ENCODE measurements at places on chromosomes 1 and 21.

GRCh38 chr1:29550119-29550841 is 314.0 kb downstream of the PTPRU start:
- no peak for DNase-seq

- DNase-seq, result peak; percentile 58
Measured at GRCh38 chr1:15918962-15919715, 56.8 kb downstream of the ZBTB17 start.

DNA sequence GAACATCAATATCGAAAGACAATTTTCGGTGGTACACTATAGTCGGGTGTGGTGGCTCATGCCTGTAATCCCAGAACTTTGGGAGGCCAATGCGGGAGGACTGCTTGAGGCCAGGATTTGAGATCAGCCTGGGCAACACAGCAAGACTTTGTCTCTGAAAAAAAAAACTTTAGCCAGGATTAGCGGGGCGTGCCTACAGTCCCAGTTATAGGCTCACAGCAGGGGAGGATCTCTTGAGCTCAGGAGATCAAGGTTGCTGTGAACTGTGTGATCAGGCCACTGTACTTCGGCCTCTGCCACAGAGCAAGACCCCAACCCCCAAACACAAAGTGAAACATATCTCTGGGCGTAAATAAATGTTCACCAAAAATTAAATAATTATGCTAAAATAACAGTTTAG is 1.6 kb downstream of the TADA1 start:
- DNase-seq, result no peak

GRCh38 chr21:45142469-45143308 is 68.3 kb downstream of the ADARB1 start:
- DNase-seq, result no peak

DNA sequence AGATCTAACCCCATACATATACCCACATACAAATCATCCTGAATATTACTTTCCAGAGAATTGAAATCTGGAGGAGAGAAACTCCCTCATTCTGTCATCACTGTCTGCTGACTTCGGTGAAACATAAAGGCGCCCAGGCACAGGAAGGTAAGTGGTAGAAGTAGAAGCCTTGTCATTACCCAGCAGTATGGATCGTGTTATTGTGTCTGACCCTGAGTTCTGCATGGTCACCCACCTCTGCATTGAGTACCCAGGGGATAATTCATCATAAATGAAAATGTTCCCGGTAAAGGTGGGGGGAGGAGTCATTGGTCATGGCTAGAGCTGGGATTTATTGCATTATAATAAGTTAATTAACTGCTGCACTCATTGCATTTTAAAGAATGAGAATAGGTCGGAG is 342.6 kb upstream of the PKN2 start:
- no peak for DNase-seq

DNA sequence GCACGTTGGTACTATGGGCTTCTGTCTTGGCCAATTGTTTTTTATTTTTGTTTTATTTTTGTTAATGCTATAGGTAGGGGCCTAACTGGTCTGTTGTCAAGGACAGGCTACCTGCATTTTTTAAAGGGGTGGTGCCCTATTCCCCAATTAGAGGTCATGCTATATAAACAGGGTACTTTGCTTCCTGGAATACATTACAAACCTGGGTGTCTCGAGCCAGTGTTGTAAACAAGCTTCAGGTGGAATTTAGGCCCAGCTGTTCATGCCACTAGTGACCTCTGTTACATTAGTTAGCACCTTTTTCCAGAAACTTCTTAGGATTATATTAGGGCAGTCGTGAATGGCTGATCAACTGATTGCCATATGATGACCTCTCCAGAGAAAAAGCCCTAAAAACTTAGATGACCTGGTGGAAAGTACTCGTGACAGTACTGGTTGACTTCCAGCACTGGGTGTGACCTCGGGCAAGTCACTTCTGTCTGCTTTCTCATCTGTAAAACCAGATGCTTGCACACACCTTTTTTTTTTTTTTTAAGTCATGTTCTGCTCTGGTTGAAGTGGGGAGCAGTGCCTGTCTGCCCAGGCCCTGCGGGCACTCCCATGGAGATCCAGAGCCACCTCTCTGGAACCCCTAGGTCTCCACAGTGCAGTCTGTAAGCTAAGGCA is 46.5 kb downstream of the ELK4 start:
- no peak for DNase-seq
